ENCODE measurements at places on chromosomes 1 and 21. TPM values are rescaled to one million over a fixed set of nuclear protein-coding genes. Genes with fewer than 3 reads are reported as not detected.

NPHP4 gene
- 4.5 TPM for total RNA-seq

HTR6 gene
- not detected for total RNA-seq

HUNK gene
- 0.55 TPM for total RNA-seq

USH2A gene
- 1.5 TPM for total RNA-seq

EPHX1 gene
- 1,368 TPM for total RNA-seq

AGT gene
- total RNA-seq = 2,376 TPM

RBBP4 gene
- 52.3 TPM for total RNA-seq

KIF17 gene
- 1.5 TPM for total RNA-seq

THAP3 gene
- total RNA-seq = 9.7 TPM

PDE4B gene
- 2.4 TPM for total RNA-seq

SEC16B gene
- total RNA-seq = 60.3 TPM

WNT2B gene
- 0.40 TPM for total RNA-seq

HORMAD1 gene
- total RNA-seq = 0.13 TPM

TRIM45 gene
- 0.73 TPM for total RNA-seq

AKR1A1 gene
- total RNA-seq = 310 TPM

C1orf94 gene
- not detected for total RNA-seq

FCRLA gene
- total RNA-seq = not detected

LCE2A gene
- total RNA-seq = not detected

CREB3L4 gene
- 9.0 TPM for total RNA-seq

CD1B gene
- total RNA-seq = not detected

ATP1A4 gene
- total RNA-seq = not detected

KRTAP13-4 gene
- not detected for total RNA-seq

SPATA46 gene
- total RNA-seq = not detected

LCA5L gene
- total RNA-seq = 0.68 TPM

KCNJ9 gene
- total RNA-seq = not detected

MTARC1 gene
- total RNA-seq = 77.4 TPM

MROH9 gene
- total RNA-seq = not detected

SLC19A1 gene
- total RNA-seq = 13.7 TPM

DENND1B gene
- total RNA-seq = 9.5 TPM

NT5C1A gene
- not detected for total RNA-seq

GPR157 gene
- total RNA-seq = 8.3 TPM

Measured in left lobe of liver (tissue), 2 donors.